SK-N-SH (cell line): ENCODE measurements at places on chromosomes 7 and 10.

DNA sequence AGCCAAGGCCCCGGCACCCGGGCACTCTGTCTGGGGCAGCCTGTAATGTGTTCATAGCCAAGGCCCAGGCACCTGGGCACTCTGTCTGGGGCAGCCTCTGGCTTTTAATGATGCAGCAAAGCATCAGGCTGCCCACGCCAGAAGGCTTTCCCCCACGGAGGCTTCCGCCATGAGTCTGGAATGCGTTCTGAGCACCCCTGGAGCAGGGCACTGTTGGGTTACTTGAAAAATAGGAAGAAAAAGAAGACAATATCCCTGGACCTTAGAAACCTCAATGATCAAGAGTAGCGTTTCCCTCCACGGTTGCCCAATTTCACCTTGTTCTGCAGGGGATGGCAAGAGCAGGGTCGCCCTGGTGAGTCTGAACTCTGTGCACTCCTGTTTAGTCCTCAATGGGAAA is 565.0 kb downstream of the PTPRN2 start:
- DNase-seq = no peak

GRCh38 chr10:97911217-97911616 is 61.6 kb downstream of the GOLGA7B start:
- no peak for DNase-seq

- DNase-seq = no peak
Observed at GRCh38 chr7:99242682-99243081, 30.0 kb upstream of the MYH16 start.

DNA sequence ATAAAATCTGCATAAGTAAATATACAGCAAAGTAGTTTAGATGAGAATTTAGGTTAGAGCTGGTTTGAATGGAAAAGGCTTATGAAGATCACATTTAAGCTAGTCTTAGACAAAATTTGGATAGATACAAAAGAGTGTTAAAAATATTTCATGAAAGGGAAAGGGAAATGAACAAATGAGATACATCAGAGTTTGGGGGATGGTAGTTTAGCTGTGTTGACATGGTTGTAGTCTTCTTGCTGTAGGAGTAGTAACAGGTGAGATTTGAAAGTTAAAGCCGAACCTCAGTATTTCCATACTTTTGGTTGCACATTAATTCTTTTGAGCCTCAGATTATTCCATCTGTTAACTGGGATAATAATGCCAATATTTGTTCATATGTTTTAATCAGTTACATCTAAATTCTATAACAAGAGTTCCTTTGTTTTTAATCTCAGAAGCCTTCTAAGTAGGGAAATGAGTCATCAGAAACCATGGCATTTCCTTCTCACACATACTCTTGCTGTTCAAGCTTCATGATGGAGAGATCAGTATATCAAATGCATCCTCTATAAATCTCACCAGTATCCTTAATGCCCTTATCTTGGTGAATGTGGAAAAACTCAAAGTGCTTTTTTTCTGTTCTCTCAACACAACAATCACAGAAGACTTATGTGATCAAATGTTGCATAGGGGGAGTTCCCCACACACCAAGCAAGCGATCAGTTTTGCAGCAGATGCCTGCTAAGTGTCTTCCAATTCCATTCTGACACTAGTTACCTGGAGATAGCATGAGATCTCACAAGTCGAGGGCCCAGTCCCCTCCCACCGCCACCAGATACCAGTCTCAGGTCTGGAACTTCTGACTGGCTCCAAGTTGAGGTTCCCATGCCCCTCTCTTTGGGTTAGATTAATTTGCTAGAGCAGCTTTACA is 84.7 kb downstream of the MAPK8 start:
- no peak for DNase-seq

GRCh38 chr7:12884033-12884432 is 196.6 kb downstream of the ARL4A start:
- no peak for DNase-seq
